ENCODE measurements at places on chromosomes 7 and 10.

DNA sequence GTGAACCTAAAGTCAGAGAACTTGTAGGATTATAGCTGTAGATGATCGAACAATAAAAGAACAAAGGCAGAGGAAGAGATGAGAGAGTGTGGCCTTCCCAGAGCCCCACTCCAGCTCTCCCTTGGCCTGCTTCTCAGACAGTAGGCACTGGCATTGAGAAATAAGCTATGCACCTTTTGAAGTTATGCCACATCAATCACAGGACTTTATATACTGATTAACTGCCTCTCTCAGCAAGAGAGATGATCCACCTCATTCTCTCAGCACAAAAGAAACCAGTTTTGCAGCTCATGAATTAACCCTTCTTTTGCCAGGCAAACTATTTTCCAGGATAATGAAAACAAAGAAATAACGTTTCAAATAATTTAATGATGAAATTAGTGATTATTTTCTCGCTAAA, 22.0 kb upstream of the CTTNBP2 start:
- DNase-seq: no peak

GRCh38 chr7:72781631-72782030, 46.4 kb downstream of the TYW1B start:
- DNase-seq: no peak

DNA sequence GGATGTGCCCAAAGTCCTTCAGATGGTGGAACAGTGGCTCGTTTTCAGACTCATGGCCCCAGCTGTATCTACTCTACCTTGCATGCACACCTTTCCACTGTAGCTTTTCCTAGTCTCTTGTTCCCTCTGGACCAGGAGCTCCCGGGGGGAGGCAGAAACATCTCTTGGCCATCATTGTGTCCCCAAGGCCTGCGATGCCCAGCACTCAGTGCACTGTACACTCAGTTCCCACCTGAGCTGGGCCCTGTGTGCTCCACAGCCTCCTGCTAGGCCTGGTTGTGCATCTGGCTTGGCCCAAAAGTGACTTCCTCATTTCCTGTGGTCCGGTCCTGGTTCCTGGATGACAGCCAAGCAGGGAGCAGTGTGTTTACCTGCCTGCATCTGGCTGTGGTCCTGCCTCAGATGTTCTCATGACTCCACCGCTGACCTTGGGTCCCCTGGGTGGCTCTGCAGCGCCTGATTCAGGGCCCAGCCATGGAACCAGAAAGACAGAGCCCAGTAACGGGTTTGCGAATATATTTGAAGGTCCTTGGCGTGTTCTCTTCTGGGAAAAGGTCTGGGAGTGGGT, 9.9 kb upstream of the DOCK1 start:
- no peak for DNase-seq

GRCh38 chr10:123649676-123650075, 16.5 kb upstream of the GPR26 start:
- DNase-seq: no peak
